ENCODE measurements at places on chromosomes 7 and 10. TPM values are rescaled to one million over a fixed set of nuclear protein-coding genes. Genes with fewer than 3 reads are reported as not detected.

- DNase-seq: peak; percentile 21
Observed at GRCh38 chr10:4765428-4765827, 60.6 kb upstream of the AKR1E2 start.

- DNase-seq: no peak
Observed at GRCh38 chr7:46389146-46389545, 468.1 kb upstream of the IGFBP3 start.

GRCh38 chr7:32587411-32587948, 92.2 kb downstream of the AVL9 start:
- peak; percentile 25 for DNase-seq

DNA sequence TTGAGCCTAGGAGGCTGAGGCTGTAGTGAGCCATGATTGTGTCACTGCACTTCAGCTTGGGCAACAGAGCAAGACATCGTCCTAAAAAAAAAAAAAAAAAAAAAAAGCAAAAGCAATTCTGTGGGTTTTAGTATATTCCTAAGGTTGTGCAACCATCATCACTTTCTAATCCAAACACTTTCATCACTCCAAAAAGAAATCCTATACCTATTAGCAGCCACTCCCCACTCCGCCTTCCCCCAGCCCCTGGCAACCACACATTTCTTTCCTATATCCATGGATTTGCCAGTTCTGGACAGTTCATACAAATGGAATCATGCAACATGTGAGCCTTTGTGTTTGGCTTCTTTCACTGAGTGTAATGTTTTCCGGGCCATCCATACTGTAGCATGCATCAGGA, 20.4 kb downstream of the ZAN start:
- no peak for DNase-seq

DNA sequence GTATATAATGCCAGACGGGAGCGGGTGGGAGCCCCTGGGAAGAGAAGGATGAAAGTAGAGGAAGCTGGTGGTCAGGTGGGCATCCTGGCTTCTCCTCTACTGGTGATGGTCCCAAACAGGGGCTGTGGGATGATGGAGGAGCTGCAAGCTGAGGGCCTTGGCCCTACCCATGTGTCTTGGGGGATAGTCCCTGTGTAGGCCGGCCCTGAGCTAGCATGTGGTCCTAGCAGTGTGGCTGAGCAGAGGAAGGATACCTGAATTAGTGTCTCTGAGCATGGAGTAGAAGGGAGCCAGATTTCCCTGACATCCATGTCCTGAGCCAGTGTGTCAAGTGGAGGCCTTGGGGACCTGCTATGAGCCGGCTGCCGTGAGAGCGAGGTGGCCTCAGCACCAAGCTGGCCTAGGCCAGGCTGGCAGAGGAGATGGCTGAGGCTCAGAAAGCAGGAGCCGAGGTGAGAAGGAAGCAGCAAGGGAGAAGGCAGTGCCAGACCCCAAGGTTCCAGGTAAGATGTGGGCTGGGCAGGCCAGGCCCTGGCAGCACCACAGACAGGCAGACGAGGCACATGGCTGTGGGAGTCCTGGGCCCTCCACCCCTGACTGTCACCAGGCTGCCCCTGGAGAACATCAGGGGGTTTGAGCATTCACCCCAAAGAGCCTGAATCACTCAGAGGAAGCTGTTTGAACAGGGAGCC, 150.2 kb downstream of the ABCA13 start:
- no peak for DNase-seq

- peak; percentile 49 for DNase-seq
Observed at GRCh38 chr10:71725998-71726579, 6.5 kb upstream of the C10orf105 start.

- DNase-seq: peak; percentile 99
Observed at GRCh38 chr10:75191821-75192568, 18.6 kb upstream of the VDAC2 start.

- DNase-seq: no peak
Observed at GRCh38 chr7:15213093-15213492, 310.5 kb upstream of the DGKB start.

- no peak for DNase-seq
Observed at GRCh38 chr7:76998285-76998589, 33.9 kb downstream of the SPDYE17 start.

DNA sequence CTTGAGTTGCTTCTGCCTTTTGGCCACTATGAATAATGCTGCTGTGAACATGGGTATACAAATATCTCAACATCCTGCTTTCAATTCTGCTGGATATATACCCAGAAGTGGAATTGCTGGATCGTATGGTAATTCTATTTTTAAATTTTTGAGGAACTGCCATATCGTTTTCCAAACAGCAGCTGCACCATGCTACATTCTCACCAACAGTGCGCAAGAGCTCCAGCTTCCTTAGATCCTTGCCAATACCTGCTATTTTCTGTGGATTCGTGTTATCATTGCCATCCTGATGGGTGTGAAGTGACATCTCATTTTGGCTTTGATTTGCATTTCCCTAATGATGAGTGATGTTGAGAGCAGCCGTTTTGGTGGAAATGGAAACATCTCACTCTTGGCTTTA, 26.7 kb downstream of the FRMD4A start:
- DNase-seq: no peak

DNA sequence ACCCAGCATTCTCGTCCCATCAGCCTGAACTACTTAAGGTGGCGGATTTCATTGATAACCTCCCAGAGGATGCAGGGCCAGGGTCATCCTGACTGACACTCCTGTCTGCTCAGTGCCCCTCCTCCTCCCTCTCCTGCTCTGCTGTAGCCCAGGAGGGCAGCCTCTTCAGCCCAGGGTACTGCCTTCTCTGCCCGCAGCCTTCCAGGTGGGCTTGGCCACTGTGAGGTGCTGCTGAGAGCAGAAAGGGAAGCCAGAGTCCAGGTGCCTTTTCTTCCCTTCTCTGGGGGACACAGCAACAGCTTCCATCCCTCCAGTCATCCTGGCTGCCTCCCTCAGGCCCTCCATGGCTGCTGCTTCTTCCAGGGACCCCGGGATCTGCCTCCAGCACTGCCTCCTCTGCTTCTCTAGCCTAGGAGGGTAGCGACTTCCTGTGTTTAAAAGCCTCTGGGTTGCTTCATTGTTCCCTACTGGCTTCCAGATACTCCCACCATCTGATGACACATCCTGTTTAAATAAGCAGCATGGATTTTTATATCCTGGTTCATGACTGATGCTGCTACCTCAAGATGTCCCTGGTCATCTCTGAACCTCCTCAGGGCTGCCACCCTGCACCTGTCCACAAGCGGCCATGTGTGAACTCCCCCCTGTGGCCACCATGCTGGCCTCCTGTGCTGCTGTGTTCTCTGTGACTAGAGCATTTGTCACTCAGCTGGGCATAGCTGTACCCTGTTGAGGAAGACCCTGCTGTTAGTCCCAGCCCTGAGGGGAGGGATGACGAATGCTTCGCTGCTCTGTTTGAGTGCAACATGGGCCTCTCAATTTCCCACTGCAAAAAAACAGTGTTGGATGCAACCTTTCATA, 55.8 kb downstream of the AKR1C4 start:
- peak; percentile 27 for DNase-seq

- DNase-seq: peak; percentile 41
Observed at GRCh38 chr10:100346351-100346764, 675 bp upstream of the SCD start.

DNA sequence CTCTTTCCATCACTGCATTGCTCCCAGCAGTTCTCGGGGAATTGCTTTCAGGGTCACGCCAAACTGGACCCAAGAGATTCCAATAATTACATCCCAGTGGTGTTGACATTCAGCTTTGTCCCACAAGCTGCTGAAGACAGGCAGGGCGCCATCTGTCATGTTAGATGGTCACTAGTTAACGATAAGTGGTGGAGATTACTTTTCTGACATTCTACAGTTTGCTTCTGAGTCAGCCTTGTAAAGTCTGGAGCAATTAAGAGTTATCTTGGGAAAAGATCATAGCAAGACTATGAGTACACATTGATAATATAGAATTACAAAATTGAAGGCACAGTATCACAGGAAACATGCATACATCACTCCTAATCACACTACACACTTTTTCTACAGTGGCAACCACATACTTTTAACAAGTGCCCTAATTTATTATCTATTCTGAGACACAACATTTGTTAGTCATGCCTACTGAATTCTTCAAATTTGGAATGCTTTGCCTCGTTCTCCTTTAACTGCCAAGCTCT, 41.9 kb downstream of the SEMA3C start:
- peak; percentile 80 for DNase-seq

GRCh38 chr7:40824461-40824860, 689.7 kb downstream of the SUGCT start:
- DNase-seq: peak; percentile 67

GRCh38 chr7:117219485-117219884, 103.4 kb downstream of the WNT2 start:
- no peak for DNase-seq

DNA sequence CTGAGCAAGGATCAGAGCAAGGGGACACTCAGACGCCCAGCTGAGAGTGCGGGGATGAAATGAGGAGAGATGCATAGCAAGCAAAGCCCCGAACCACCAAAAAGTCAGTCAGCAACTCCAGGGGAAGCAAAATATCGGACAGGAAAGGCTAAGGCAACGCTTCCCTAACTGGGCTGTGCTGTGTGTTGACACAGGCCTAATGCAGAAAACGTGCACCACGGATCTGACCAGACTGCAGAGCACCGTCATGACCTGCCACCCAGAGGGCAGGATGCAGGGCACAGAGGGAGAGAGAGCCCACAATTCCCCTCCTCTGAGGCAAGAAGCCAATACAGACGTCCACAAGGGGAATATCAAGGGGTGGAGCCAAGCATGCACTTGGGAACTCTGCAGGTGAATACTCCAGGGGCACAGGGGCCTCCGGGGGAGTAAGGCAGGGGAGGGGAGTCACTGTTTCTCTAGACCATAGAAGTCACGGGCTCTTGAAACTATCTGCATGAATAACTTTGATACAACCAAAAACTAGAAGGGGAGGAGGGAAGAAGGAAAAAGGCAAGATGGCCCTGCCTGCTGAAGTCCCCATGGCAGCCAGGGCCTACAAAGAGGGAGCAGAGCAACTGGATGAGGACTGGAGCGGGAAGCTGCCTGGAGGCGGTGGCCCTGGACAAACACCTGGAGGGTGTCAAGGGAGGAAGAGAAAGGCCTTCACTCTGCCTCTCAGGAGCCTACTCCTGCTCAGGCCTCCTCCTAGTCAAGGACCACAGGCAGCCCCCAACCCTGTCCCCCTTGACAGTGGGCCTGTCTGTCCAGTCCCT, 26.2 kb downstream of the GRID1 start:
- DNase-seq: no peak

GRCh38 chr10:114029655-114030054, 14.0 kb upstream of the ADRB1 start:
- DNase-seq: no peak

DNA sequence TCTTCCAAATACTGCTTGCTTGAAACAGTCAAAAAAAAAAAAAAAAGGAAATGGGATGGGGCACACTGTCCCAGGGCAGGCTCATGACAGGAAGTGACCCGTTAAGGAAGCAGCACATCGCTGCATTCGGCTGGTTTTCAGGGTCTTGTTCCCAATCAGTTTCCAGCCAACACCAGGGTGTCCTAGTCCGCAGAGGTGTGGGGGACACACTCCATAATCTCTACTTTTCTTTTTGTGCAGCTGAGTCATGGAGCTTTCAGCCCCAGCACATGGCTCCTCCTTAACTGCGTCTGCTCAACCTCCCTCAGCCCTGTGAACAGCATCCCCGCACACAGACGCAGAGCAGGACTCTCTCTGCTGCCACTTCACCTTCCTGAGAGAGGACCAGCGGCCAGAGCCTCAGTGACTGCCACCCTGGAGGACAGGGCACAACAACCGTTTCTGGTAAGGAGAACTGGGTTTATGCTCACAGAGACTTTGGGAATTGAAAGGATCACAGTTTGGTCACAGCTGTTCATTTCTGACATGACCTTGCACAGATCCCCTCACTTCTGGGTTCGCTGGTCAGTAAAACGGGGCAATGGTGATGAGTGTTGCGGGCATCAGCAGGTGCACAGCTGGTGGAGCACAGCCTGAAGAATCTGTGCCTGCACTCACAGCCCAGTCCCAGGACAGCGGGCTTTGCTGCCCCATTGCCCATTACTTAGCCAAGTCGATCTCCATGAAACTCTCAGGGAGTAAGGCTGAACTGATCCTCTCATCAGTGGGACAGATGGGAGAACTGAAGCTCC, at the start of gene GIMAP5:
GIMAP5 (plus strand) TSS at position 154 of the 791 bp plus-strand sequence. CDS start 3,467 bp downstream, outside the sequence.
- DNase-seq: no peak

Gene TSPAN15
- 186 TPM for total RNA-seq

Gene ASZ1
- total RNA-seq: not detected

Gene XRCC2
- 18.7 TPM for total RNA-seq

Gene CDNF
- 1.2 TPM for total RNA-seq

Gene ANXA8
- 0.69 TPM for total RNA-seq

Gene UCMA
- not detected for total RNA-seq

Gene SEMA3E
- total RNA-seq: 5.9 TPM

Gene GLI3
- 9.6 TPM for total RNA-seq

Gene C7orf33
- not detected for total RNA-seq

Gene THSD7A
- total RNA-seq: 0.06 TPM
